Ascending aorta (tissue), 2 donors: ENCODE measurements at places on chromosomes 1 and 21. TPM values are rescaled to one million over a fixed set of nuclear protein-coding genes. Genes with fewer than 3 reads are reported as not detected.

Gene BSDC1
- 56.1 TPM for total RNA-seq

Gene PKP1
- not detected for total RNA-seq

Gene GLIS1
- not detected for total RNA-seq

Gene RPTN
- not detected for total RNA-seq

Gene C1orf141
- total RNA-seq: not detected

DNA sequence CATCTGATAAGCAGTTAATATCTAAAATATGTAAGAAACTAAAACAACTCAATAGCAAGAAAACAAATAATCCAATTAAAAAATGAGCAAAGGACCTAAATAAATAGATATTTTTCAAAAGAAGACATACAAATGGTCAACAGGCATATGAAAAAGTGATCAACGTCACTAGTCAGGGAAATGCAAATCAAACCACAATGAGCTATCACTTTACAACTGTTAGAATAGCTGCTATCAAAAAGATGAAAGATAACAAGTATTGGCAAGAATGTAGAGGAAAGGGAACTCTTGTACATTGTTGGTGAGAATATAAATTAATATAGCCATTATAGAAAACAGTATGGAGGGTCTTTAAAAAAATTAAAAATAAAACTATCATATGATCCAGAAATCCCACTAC, 40.7 kb upstream of the NEK7 start:
- no peaks in the 10 kb centered on the region for H3K4me1 ChIP-seq
- no peak for DNase-seq
- no peaks in the 10 kb centered on the region for H3K36me3 ChIP-seq

GRCh38 chr1:109114342-109114674, 393 bp downstream of the ELAPOR1 start:
- H3K36me3 ChIP-seq: no peaks in the 10 kb centered on the region
- no peak for DNase-seq
- H3K4me1 ChIP-seq: peaks cover 5% of the 10 kb centered on the region
- peaks cover 6% of the 10 kb centered on the region for H3K27me3 ChIP-seq
- H3K27ac ChIP-seq: no peak overlapping the region
- peak overlapping the region; percentile 60 for H3K4me3 ChIP-seq

DNA sequence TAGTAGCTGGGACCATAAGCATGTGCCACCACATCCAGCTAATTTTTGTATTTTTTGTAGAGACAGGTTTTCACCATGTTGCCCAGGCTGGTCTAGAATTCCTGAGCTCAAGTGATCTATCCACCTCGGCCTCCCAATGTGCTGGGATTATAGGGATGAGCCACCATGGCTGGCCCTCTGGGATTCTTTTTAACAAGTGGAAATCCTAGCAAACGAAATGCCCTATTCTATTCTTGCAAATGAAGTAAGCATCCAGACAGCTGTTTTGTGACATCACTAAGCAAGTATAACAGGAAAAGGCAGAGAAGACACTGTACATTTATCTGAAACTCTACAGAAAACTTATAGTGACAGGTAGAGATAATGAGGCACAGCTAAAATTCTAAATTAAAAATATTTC, 86.4 kb downstream of the DDAH1 start:
- no peak overlapping the region for H3K27ac ChIP-seq
- H3K4me3 ChIP-seq: no peak overlapping the region

DNA sequence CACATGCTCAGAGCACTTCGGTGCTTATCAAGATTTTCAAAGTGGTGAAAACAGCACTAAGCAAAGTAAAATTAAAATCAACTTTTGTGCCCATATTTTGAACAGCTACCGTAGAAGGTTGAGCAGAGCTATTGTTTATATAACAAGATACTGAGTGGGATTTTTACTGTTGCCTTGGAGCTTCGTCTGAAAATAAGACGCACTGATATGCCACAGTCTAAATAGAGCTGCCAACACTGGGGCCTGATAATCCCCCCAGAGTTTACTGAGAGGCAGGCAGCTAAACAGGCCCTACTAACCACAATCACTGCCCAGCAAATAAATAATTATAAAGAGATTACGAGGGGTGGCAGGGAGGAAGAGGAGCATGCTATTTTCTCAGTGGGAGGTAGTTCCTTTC, 650 bp upstream of the CCDC190 start:
- H3K4me1 ChIP-seq: peaks cover 52% of the 10 kb centered on the region
- DNase-seq: no peak
- peak overlapping the region; percentile 7 for H3K4me3 ChIP-seq
- H3K27ac ChIP-seq: peak overlapping the region; percentile 89
- no peaks in the 10 kb centered on the region for H3K27me3 ChIP-seq
- H3K36me3 ChIP-seq: no peaks in the 10 kb centered on the region

GRCh38 chr1:14113841-14114567, 414.0 kb downstream of the PRDM2 start:
- H3K36me3 ChIP-seq: no peaks in the 10 kb centered on the region
- no peak for DNase-seq

DNA sequence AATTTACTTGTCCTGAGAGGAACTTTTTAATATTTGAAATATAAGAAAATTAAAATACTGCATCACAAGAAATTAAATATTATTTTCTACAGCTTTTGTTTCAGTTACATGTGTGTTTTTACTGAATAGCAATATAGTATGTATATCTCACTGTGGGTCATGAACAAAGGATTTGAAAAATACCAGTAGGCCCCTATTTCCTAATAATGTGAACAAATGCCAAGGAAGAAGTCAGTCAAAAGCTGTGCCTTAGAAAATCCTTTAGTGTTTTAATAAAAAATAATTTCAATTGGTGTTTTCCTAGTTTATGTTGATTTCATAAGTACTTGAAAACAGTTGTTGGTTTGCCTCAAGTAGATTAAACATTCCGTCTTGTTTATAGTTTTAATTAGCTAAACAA, 46.7 kb downstream of the SMYD3 start:
- H3K27me3 ChIP-seq: no peaks in the 10 kb centered on the region
- no peak overlapping the region for H3K27ac ChIP-seq
- DNase-seq: no peak
- H3K4me3 ChIP-seq: no peak overlapping the region

- no peaks in the 10 kb centered on the region for H3K27me3 ChIP-seq
- no peak overlapping the region for H3K27ac ChIP-seq
- H3K36me3 ChIP-seq: no peaks in the 10 kb centered on the region
- H3K4me3 ChIP-seq: no peak overlapping the region
- DNase-seq: no peak
Observed at GRCh38 chr1:5364591-5364990, 627.6 kb downstream of the NPHP4 start.

DNA sequence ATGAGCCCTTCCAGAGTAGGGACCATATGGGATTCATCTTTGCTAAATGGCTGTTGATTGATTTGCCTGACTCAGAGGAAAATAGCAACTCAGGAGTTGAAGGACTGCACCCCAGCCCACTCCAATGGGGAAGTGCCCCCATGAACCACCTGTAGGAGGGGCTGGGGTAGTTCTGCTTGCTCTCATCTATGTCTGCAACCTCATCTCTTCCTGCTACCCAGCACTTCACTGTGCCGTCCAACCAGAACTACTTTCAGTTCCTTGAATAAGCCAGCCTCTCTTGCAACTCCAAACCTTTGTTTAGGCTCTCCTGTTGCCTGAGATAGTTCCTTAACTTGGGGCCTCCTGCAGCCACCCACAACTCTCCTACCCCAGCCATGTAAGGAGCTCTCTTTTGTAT, 26.6 kb downstream of the BEND5 start:
- H3K4me1 ChIP-seq: peaks cover 3% of the 10 kb centered on the region
- no peaks in the 10 kb centered on the region for H3K27me3 ChIP-seq
- no peak for DNase-seq
- no peak overlapping the region for H3K4me3 ChIP-seq
- H3K36me3 ChIP-seq: no peaks in the 10 kb centered on the region

- no peak overlapping the region for H3K4me3 ChIP-seq
- DNase-seq: no peak
Observed at GRCh38 chr1:63731117-63732043, 42.4 kb upstream of the ROR1 start.

GRCh38 chr1:34470401-34470800, 284.4 kb upstream of the GJB5 start:
- H3K27ac ChIP-seq: no peak overlapping the region
- no peak for DNase-seq
- H3K4me3 ChIP-seq: no peak overlapping the region
- H3K36me3 ChIP-seq: no peaks in the 10 kb centered on the region
- no peaks in the 10 kb centered on the region for H3K27me3 ChIP-seq

DNA sequence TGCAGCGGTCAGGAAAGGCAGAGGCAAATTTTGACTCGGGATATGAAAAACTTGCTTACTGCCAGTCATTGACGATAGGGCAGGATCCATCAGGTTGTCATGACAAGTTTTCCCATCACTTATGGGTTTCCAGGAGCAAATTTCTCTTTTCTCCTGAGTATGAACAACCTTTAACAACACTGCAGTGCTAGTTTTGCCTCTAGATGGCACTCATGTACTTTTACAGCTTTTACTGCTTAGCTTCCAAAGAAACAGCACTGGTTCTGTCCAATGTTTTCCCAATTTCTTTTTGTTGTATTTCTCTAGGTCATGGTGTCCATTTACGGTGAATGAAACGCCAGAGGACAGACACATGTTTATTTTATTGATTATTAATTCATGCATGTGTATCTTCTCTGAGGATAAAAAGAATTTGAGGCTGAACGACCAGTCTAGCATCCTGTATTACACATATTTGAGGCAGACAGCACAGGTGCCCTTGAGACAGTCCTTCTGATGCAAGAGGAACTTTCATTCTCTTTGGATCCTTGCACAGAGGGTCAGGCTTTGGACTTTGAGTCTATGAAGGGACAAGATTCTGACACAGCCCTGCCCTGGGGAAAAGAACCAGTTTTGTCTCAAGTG, 112.3 kb upstream of the TRABD2B start:
- H3K4me3 ChIP-seq: no peak overlapping the region
- H3K36me3 ChIP-seq: no peaks in the 10 kb centered on the region
- H3K4me1 ChIP-seq: no peaks in the 10 kb centered on the region
- H3K27ac ChIP-seq: no peak overlapping the region

- H3K36me3 ChIP-seq: no peaks in the 10 kb centered on the region
- H3K27ac ChIP-seq: no peak overlapping the region
- peaks cover 9% of the 10 kb centered on the region for H3K4me1 ChIP-seq
- H3K4me3 ChIP-seq: peak overlapping the region; percentile 69
- DNase-seq: no peak
Observed at GRCh38 chr1:200038981-200039848, 11.7 kb downstream of the NR5A2 start.

- H3K4me1 ChIP-seq: peaks cover 27% of the 10 kb centered on the region
- H3K27ac ChIP-seq: no peak overlapping the region
- DNase-seq: no peak
- no peaks in the 10 kb centered on the region for H3K36me3 ChIP-seq
Observed at GRCh38 chr1:169483500-169483966, 2.2 kb downstream of the SLC19A2 start.

DNA sequence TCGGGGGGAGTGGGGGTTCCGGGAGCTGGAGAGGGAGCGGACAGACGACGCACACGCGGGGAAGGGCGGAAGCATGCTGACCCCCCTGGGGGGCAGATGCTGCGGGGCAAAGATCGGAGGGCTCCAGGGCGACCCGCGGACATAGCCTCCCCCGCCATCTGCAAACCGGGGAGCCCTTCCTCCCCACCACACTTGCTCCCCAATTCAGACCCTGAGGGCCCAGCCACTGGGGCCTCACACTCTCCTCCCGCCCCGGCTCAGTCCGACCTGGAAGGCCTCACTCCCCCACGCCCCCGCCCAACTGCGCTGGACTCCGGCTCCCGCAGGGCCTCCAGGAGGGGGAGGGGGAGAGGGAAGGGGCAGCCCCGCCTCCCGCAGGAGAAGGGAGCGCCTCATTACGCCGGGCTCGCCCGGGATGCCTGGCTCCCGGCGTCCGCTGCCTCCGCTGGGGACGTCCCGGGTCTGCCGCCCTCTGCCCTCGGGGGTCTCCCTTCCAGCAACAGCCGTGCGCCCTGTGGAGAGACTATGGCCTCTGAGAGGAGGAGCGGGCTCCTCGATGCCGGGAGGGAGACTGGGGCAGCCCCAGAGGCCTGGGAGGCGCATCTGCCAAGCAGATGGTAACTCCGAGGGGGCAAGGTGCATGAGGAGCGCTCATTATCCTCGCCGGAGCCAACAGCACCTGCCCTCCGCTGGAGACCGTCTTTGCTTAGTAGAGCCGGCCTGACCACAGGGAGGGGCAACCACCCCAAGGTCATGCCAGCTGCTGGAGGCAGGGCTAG, 636 bp upstream of the CAMK2N1 start:
- H3K4me1 ChIP-seq: peaks cover 8% of the 10 kb centered on the region
- no peaks in the 10 kb centered on the region for H3K36me3 ChIP-seq
- peak overlapping the region; percentile 54 for H3K27ac ChIP-seq
- H3K27me3 ChIP-seq: no peaks in the 10 kb centered on the region

DNA sequence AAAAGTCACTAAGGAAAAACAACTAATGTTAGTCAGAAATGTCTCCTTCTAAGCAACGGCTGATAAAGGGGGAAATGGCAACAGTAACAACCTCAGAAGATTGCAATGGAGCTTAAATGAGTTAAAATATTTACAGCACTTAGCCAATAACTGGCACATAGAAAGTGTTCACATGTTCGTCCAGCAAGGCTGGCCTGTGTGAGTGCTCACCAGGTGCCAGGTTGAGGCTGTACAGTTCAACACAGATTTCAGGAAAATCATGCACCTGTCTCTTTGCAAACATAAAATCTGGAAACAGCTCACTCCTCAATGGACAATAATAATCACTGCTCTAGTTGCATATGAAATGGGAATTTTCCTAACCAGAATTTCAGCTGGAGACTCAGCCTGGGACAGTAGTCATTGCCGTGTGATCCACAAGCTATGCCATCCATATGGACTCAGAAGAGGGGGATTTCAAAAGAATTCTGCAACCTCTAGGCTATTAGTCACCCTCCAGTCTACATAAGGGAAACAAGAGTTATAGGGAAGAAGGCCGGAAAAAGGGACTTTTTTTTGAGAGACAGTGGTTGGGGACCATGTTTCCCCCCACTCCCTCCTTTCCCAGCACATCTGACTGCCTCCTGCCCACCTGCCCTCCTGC, 68.6 kb downstream of the SYDE2 start:
- no peak for DNase-seq
- H3K36me3 ChIP-seq: no peaks in the 10 kb centered on the region
- H3K27ac ChIP-seq: no peak overlapping the region
- H3K4me3 ChIP-seq: no peak overlapping the region
- H3K4me1 ChIP-seq: no peaks in the 10 kb centered on the region

GRCh38 chr1:112720800-112721199, 5.7 kb upstream of the PPM1J start:
- H3K4me3 ChIP-seq: no peak overlapping the region
- no peaks in the 10 kb centered on the region for H3K27me3 ChIP-seq
- H3K36me3 ChIP-seq: no peaks in the 10 kb centered on the region
- peaks cover 4% of the 10 kb centered on the region for H3K4me1 ChIP-seq
- DNase-seq: peak; percentile 35
- no peak overlapping the region for H3K27ac ChIP-seq

DNA sequence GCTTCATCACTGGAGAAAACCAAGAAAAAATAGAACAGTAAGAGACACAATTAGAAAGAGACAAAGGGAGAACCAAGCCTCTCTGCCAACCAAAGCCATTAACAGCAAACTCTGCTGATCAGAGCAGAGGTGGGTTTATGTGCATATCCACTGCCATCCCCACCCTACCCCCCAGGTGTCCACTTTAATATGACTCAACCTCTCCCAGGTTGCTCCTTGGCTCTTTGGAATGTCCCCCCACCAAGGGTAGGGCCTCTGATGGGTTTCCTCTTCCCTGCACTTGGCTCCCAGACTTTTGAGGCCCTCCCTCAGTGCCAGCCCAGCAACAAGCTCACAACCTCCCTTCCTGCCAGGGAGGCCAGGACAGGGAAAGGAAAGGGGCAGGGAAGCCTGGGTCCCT, 104.8 kb downstream of the DMRTA2 start:
- no peaks in the 10 kb centered on the region for H3K36me3 ChIP-seq
- H3K4me1 ChIP-seq: no peaks in the 10 kb centered on the region
- no peak for DNase-seq
